T-helper 1 cell treated with Interleukin-12 subunit alpha and Interleukin-12 subunit beta and Interleukin-4 antibody, amounts not matched to agents 30 ng/mL and 1 ng/mL, for 36 hours (primary cell): ENCODE measurements at places on chromosomes 11 and 22. TPM values are rescaled to one million over a fixed set of nuclear protein-coding genes. Genes with fewer than 3 reads are reported as not detected.

Gene PRSS23
- total RNA-seq, result 8.0 and 11.7 TPM in 2 replicates

Gene TRIM29
- total RNA-seq, result not detected in 2 replicates

Gene LRRC75B
- 1.7 and 1.8 TPM in 2 replicates for total RNA-seq

Gene KRTAP5-11
- total RNA-seq, result not detected in 2 replicates

Gene SPDYC
- not detected in 2 replicates for total RNA-seq
